Adrenal gland (tissue), 19 donors: ENCODE measurements at places on chromosomes 5 and 9. TPM values are rescaled to one million over a fixed set of nuclear protein-coding genes. Genes with fewer than 3 reads are reported as not detected.
A peak's percentile ranks its signal among the peaks of the same experiment; 100 is the strongest.

- H3K36me3 ChIP-seq: no peaks in the 10 kb centered on the region
- H3K4me3 ChIP-seq: no peak overlapping the region
- H3K4me1 ChIP-seq: no peaks in the 10 kb centered on the region
- no peak overlapping the region for H3K27ac ChIP-seq
These were observed 166.0 kb downstream of the ADAMTSL1 start for GRCh38 chr9:18639911-18640310.

TRMO gene
- total RNA-seq: 30.3 TPM

GRCh38 chr5:149345892-149346222 lies 558 bp downstream of the GRPEL2 start:
- no peaks in the 10 kb centered on the region for H3K36me3 ChIP-seq
- H3K4me1 ChIP-seq: peaks cover 15% of the 10 kb centered on the region
- no peaks in the 10 kb centered on the region for H3K27me3 ChIP-seq
- peak overlapping the region; percentile 61 for H3K4me3 ChIP-seq
- DNase-seq: no peak
- H3K27ac ChIP-seq: no peak overlapping the region

DNA sequence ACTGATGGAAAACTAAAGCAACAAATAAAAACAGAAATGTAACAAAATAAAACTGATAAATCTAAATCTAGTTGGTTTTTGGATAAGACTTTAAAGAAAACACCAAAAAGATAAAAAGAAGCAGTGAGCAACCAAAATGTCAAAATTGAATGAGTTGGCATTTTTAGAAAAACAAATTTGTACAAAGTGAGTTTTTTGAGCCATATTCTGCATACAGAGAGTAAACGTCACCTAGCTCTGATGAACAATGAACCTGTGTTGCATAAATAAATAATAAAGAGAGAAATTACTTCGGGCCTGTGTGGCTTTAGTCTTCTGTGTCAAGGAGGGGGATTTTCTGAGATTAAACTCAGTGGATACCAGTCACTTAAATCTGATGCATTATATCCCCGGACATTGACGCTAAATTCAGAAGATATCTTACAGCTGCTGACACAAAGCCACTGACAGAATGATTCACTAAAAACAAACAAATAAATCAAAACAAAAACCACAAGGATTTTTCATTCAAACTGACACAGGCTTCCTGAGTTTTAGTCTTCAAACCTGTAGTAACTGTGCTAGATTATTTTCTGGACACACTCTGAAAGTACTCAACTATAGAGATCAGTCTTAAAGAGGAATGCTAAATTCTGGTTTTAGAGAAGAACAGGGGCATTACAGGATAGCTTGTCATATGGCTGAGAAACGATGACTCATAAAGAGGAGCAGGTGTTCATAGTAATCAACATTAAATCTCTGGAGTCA lies 403.5 kb upstream of the ST8SIA4 start:
- no peak overlapping the region for H3K4me3 ChIP-seq
- H3K27me3 ChIP-seq: no peaks in the 10 kb centered on the region
- H3K36me3 ChIP-seq: no peaks in the 10 kb centered on the region
- no peaks in the 10 kb centered on the region for H3K4me1 ChIP-seq

- no peaks in the 10 kb centered on the region for H3K27me3 ChIP-seq
- DNase-seq: no peak
- H3K27ac ChIP-seq: no peak overlapping the region
- peak overlapping the region; percentile 0 for H3K4me3 ChIP-seq
These were observed 110.4 kb upstream of the IFNK start for GRCh38 chr9:27413511-27414219.

DNA sequence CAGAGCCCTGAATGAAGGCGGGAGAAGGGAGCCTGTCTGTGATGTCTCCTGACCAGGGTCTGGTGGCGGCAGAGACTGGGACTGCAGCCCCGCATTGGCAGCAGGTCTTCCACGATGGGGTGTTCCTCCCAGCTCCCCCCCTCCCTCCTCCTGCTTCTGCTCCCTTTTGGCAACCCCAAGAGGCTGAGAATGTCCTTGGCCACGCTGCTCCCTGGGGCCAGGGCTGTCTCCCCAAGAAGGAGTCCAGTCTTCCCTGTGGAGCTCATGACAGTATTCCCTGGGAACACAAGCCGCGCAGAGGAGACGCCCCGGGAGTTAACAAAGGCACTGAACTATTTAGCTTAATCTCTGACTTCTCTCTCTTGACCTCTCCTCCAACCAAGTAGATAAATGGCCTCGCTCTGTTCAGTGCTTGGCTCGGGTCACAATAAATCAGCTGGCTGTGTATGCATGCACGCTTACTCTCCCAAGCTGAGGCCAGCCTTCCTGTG lies 84.0 kb upstream of the NEURL1B start:
- peaks cover 30% of the 10 kb centered on the region for H3K4me1 ChIP-seq
- no peaks in the 10 kb centered on the region for H3K27me3 ChIP-seq
- peak; percentile 84 for DNase-seq
- H3K4me3 ChIP-seq: no peak overlapping the region
- H3K27ac ChIP-seq: peak overlapping the region; percentile 26
- no peaks in the 10 kb centered on the region for H3K36me3 ChIP-seq

STPG3 gene
- not detected for total RNA-seq

DNA sequence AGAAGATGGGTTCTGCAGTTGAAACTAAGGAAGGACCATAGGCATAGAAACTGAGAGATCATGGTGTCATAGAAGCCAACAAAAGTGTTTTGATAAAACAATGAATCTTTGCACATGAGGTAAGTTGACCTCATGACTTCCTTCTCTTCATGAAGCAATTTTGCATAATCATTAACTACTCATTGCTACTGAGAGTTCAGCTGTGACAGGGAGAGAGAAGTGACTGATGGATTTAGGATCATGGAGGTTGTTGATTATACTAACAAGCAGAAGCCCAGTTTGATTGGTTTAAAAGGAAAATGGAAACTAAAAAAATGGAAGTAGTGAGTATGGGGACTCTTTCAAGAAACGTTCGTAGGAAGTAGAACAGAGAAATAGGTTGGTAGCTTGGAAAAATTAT lies 51.2 kb downstream of the PARP8 start:
- no peak overlapping the region for H3K27ac ChIP-seq
- H3K4me1 ChIP-seq: peaks cover 9% of the 10 kb centered on the region
- H3K4me3 ChIP-seq: no peak overlapping the region
- no peak for DNase-seq

- H3K27me3 ChIP-seq: no peaks in the 10 kb centered on the region
- no peak overlapping the region for H3K27ac ChIP-seq
- no peak for DNase-seq
- no peak overlapping the region for H3K4me3 ChIP-seq
These were observed 27.2 kb upstream of the ELL2 start for GRCh38 chr5:95988877-95989276.

- no peak overlapping the region for H3K27ac ChIP-seq
- DNase-seq: no peak
- H3K27me3 ChIP-seq: no peaks in the 10 kb centered on the region
- H3K36me3 ChIP-seq: no peaks in the 10 kb centered on the region
- no peaks in the 10 kb centered on the region for H3K4me1 ChIP-seq
- H3K4me3 ChIP-seq: no peak overlapping the region
These were observed 91.3 kb downstream of the MAT2B start for GRCh38 chr5:163596608-163597315.

DNA sequence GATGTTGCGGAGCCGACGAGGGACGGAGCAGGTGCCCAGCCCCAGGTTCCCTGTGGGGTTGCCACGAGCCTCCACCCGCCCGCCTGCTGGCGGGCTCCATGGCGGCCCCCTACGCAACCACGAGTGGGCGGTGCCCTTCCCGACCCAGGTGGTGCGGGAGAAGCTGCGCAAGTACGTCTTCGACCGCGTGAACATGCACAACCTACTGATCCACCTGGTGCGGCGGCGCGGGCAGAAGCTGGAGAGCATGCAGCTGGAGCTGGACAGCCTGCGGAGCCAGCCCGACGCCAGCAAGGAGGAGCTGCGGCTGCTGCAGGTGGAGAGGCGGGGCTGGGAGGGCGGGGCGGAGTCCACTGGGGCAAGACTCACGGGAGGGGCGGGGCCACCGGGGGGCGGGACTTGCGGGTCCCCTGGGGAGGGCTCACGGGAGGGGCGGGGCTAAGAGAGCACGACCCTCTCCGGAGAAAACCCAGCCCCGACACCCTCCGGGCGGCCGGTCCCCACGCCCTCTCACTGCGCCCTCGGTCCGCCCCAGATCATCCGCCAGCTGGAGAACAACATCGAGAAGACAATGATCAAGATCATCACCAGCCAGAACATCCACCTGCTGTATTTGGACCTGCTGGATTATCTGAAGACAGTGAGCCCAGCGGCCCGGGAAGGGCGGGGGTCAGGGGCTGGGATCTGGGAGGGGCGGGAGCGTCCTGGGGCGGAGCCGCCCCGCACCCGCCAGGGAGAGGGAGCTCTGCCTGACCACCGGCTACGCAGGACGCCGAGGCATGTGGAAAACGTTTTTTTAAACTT lies 3.9 kb downstream of the CCDC183 start:
- peaks cover 7% of the 10 kb centered on the region for H3K27me3 ChIP-seq
- H3K4me1 ChIP-seq: no peaks in the 10 kb centered on the region
- H3K27ac ChIP-seq: peak overlapping the region; percentile 35

- DNase-seq: no peak
- H3K27me3 ChIP-seq: no peaks in the 10 kb centered on the region
- H3K4me1 ChIP-seq: peaks cover 24% of the 10 kb centered on the region
- no peak overlapping the region for H3K27ac ChIP-seq
These were observed 21.9 kb downstream of the FNBP1 start for GRCh38 chr9:130021123-130021522.

- no peak for DNase-seq
- H3K27ac ChIP-seq: no peak overlapping the region
- H3K4me1 ChIP-seq: no peaks in the 10 kb centered on the region
- H3K27me3 ChIP-seq: no peaks in the 10 kb centered on the region
These were observed 15.4 kb upstream of the WNK2 start for GRCh38 chr9:93168581-93168980.

BRD3 gene
- total RNA-seq: 35.9 TPM

CD72 gene
- total RNA-seq: 3.8 TPM

PCDHA11 gene
- 0.39 TPM for total RNA-seq

INSL4 gene
- not detected for total RNA-seq

DNA sequence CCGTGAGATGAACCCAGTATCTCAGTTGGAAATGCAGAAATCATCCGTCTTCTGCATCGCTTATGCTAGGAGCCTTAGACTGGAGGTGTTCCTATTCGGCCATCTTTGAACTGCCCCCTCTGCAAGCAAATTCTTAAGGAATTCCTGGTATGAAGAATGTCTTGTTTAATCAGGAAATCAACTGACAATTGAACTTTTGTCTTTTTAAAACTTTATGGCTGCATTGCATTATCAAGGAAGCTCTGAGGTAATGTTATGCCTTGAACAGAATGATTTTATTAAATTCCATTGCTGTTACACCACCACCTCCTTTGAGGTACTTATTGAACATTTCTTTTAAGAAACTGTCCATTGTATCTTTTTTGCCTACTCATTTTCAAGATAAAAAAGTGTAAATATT lies 1915.7 kb upstream of the CDH9 start:
- no peak for DNase-seq
- no peaks in the 10 kb centered on the region for H3K27me3 ChIP-seq
- no peaks in the 10 kb centered on the region for H3K36me3 ChIP-seq

DMRT2 gene
- not detected for total RNA-seq

SLC24A2 gene
- total RNA-seq: 20.8 TPM

- H3K27me3 ChIP-seq: no peaks in the 10 kb centered on the region
- no peak overlapping the region for H3K27ac ChIP-seq
- H3K4me1 ChIP-seq: no peaks in the 10 kb centered on the region
- no peak overlapping the region for H3K4me3 ChIP-seq
- no peaks in the 10 kb centered on the region for H3K36me3 ChIP-seq
These were observed 389.0 kb downstream of the TAF11L14 start for GRCh38 chr5:18023275-18023674.

DNA sequence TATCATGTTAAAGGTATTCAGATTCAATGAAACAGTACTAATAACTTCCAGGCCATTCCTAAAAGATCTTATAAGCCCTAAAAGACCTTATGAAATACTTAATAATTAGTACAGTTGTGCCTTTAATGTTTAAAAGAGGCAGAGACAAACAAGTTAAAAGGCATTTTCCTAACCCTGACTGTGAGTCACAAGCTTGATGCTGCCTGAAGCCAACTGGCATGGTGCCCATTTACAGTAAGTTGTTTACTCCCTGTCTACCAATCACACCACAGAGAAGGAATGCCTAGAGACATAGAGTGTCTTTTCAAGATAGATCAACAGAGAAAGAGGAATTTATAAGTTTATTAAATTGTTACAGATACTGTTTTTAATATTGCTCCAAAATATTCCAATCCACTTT lies 47.8 kb downstream of the NR3C1 start:
- H3K27ac ChIP-seq: no peak overlapping the region
- H3K36me3 ChIP-seq: no peaks in the 10 kb centered on the region
- peaks cover 18% of the 10 kb centered on the region for H3K4me1 ChIP-seq
- DNase-seq: peak; percentile 83
- no peak overlapping the region for H3K4me3 ChIP-seq

GRCh38 chr9:79809316-79809876 lies 237.6 kb downstream of the TLE4 start:
- H3K4me3 ChIP-seq: no peak overlapping the region
- no peaks in the 10 kb centered on the region for H3K36me3 ChIP-seq
- H3K27me3 ChIP-seq: no peaks in the 10 kb centered on the region
- DNase-seq: no peak
- no peak overlapping the region for H3K27ac ChIP-seq

WDR38 gene
- not detected for total RNA-seq

PCDHB14 gene
- 5.5 TPM for total RNA-seq

GRCh38 chr5:40655138-40655537 lies 24.6 kb upstream of the PTGER4 start:
- H3K27me3 ChIP-seq: no peaks in the 10 kb centered on the region
- H3K4me1 ChIP-seq: no peaks in the 10 kb centered on the region
- no peaks in the 10 kb centered on the region for H3K36me3 ChIP-seq
- DNase-seq: no peak

DNA sequence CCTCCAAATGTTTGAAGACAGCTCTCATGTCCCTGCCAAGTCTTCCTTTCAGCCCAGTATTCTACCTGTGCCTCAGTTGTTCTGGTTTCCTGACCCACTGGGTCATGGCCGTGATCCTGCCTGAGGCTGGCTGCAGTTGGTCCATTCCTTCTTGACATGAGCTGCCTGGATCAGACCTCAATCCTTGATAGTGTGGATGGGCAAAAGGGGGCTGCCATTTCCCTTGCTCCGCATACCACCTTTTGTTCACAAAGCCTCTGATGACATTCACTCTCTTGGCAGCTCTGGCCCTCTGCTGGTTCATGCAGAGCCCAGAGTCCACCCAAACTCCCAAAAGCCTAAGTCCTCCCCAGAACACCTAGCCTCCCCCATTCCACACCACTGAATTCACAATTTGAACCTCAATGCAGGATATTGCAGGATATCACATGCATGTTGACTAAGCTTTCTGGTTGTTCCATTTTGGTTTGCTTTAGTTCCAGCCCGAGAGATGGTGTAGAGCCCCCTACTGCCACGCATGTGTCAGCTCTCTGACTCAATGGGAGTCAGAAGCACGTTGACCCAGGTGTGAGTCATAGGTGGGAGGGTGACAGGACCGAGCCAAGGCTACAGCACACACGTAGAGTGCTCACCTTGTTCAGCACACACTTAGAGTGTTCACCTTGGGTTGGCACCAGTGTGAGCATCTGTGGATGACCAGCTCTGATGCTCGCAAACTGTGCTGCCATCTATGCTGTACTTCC lies 137.2 kb downstream of the MTX3 start:
- no peaks in the 10 kb centered on the region for H3K27me3 ChIP-seq
- DNase-seq: no peak
- H3K27ac ChIP-seq: no peak overlapping the region
- no peaks in the 10 kb centered on the region for H3K36me3 ChIP-seq

- H3K4me1 ChIP-seq: no peaks in the 10 kb centered on the region
- H3K27me3 ChIP-seq: no peaks in the 10 kb centered on the region
- H3K4me3 ChIP-seq: no peak overlapping the region
- no peak overlapping the region for H3K27ac ChIP-seq
These were observed 14.0 kb upstream of the LOX start for GRCh38 chr5:122091936-122092600.

HAPLN1 gene
- not detected for total RNA-seq
